NCI-H187 (cell line): ENCODE measurements at places on chromosomes 1 and 21.
A peak's percentile ranks its signal among the peaks of the same experiment; 100 is the strongest.

DNA sequence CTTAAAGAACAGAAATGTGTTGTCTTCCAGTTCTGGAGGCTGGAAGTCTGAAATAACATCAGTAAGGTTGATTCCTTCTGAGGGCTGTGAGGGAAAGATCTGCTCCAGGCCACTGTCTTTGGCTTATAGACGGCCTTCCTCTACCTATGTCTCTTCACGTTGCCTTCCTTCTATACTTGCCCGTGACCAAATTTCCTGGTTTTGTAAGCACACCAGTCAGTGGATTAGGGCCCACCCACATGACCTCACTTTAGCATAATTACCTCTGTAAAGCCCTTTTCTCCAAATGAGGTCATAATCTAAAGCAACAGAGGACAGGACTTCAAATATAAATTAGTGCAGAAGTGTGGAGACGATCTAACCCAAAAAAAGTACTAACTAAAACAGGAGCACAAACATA is 231.6 kb downstream of the NRIP1 start:
- DNase-seq = no peak

- no peak for DNase-seq
Observed at GRCh38 chr1:22471078-22471477, 19.4 kb downstream of the ZBTB40 start.

- DNase-seq = no peak
Observed at GRCh38 chr1:226644541-226645176, 94.4 kb downstream of the ITPKB start.

- no peak for DNase-seq
Observed at GRCh38 chr1:207243442-207244408, 77.8 kb upstream of the CD55 start.

- no peak for DNase-seq
Observed at GRCh38 chr1:61425040-61425439, 299.9 kb downstream of the TM2D1 start.

GRCh38 chr1:28127617-28128257 is 39.3 kb upstream of the EYA3 start:
- no peak for DNase-seq

DNA sequence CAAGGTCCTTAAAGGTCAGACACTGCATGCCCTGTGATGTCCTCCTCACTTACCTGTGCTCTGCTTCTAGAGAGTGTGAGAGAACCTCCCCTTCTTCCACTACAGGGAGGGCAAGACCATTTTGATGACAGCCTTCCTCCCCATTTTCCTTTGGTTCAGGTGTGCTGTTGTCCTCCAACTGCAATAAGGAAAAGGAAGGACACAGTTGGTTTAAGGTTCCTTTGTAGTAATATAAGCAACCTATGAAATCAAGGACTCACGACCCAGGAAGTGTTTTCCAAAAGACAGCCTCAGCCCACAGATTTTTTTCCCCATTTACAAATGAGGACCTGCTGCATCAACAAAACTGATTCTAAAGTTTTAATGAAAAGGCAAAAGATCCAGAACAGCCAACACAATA is 6.6 kb upstream of the CCDC17 start:
- DNase-seq = no peak

- DNase-seq = no peak
Observed at GRCh38 chr1:54156201-54156600, 3.4 kb upstream of the CDCP2 start.

- DNase-seq = peak; percentile 10
Observed at GRCh38 chr21:46153247-46154154, 1.9 kb downstream of the FTCD start.

GRCh38 chr1:219278288-219278687 is 104.6 kb downstream of the LYPLAL1 start:
- no peak for DNase-seq

- DNase-seq = no peak
Observed at GRCh38 chr21:45640001-45640887, 3.3 kb upstream of the PCBP3 start.

- DNase-seq = no peak
Observed at GRCh38 chr1:210650403-210650802, 321.7 kb downstream of the HHAT start.

GRCh38 chr1:21689661-21690372 is 20.7 kb upstream of the RAP1GAP start:
- no peak for DNase-seq

DNA sequence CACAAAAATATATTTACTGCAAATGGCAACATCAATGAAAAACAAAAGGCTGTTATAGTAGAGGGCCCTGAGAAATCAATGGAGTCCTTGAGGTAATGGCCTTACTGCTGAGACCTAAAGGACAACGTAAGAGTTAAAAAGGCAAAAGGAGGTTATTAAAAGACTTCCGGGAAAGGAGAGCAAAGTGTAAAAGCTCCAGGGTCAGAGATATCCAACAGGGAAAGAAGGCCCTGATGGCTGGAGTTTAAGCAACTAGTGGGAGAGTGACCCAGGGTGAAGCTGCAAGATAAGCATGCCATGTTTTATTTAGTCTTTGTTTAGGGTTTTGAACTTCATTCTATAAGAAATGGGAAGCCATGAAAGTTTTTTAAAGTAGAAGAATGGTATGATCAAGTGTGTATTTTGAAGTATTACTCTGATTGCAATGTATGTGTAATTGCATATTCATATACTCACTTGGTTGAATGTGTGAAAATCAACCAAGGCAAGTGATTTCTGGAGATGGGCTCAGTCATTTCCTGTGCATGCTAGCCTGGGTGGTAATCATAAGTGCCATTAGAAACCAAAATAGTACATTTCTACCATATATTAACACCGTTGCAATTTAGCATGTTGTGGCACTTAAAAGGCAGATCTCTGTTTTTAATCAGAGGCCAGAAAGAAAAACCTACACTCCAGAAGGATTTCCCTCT is 5.3 kb upstream of the DPYD start:
- no peak for DNase-seq

DNA sequence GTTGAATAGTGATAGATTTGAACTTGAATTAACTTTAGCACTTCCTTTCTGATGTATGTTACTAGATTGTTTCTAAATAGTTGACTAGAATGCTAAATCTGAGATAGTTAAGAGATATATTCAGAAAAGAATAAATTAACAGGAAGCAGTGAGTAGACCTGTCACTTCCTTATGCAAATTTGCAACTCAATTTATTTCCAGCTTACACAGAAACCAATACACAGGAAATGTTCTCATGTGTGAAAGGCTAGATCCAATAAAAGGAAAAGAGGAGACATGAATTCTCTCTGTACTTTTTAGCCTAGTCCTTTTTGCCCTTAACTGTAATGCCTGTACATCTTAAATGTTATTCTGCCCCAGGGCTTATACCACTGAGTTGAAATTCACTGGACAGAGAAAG is 522.3 kb downstream of the COL11A1 start:
- no peak for DNase-seq

GRCh38 chr1:54364995-54365394 is 41.2 kb downstream of the SSBP3 start:
- no peak for DNase-seq

GRCh38 chr1:221217029-221217428 is 337.8 kb downstream of the HLX start:
- no peak for DNase-seq

- DNase-seq = no peak
Observed at GRCh38 chr21:44720170-44720569, 8.8 kb upstream of the TSPEAR start.

DNA sequence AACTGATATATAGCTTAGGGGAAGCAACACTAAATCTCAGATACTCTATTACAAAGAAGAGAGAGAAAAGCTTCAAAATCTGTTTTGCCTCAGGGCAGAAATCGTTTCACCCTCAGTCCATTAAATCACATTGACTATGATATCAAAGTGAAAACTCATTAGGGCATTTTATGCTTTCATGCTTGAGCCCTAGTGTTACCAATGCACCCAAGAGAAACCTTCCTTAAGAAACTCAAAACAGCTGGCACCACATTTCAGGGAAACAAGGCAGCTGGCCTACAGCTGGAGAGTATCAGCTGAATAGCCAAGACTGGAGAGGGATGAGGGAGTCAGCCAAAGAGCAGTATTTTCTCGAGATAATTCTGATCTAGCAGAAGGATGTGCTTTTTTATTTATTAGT is 14.9 kb downstream of the COLGALT2 start:
- DNase-seq = no peak

- DNase-seq = no peak
Observed at GRCh38 chr21:38343691-38344090, 86.9 kb downstream of the KCNJ15 start.

GRCh38 chr1:193335806-193336428 is 149.5 kb upstream of the B3GALT2 start:
- no peak for DNase-seq

GRCh38 chr1:77385551-77385950 is 103.7 kb downstream of the AK5 start:
- no peak for DNase-seq

DNA sequence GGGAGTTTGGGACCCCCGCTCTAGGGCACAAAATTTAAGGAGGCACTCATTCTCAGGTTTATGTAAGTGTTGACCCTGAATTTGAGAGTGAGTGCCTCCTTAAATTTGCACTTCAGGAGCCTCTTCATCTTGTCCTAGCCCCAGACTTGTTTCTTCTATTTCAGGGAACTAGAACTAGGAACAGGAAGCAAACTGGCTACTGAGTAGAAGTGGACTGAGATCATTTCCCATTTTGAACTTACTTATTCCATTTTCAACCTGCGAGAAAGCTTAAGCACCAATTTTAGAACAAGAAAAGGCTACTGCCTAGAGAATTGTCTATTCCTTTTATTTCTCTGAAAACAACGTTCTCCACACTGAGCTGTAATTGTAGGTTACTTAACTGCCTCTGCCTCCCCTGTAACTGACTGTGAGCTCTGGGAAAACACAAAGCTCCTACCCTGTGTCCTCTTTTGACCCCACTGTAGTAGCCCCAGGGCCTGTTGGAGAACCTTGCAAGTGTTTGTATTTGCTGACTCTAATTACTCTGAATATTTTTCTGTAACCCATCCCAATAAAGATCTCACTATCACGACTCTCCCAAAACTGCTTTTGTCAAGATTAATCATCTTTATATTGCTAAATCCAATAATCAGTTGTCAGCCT is 2.5 kb downstream of the PPT1 start:
- DNase-seq = no peak

GRCh38 chr1:87426463-87427249 is 98.0 kb downstream of the LMO4 start:
- DNase-seq = no peak

DNA sequence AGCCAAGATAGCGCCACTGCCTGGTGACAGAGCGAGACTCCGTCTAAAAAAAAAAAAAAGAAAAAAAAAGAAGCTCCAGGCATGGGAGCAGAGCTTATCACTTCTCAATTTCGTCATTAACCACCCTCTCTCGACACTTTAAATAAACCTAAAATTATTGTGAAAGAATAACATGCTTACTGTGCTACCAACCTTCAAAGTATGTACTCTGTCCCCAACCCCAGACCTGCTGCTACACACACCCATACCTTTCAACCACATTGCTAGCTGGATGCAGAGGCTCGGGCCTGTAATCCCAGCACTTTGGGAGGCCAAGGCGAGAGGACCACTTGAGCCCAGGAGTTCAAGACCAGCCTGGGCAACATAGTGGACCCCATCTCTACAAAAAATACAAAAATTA is 38.7 kb downstream of the GNPAT start:
- DNase-seq = no peak

- no peak for DNase-seq
Observed at GRCh38 chr1:98546319-98546718, 115.2 kb upstream of the SNX7 start.

GRCh38 chr1:95512925-95513324 is 278.9 kb downstream of the RWDD3 start:
- no peak for DNase-seq

GRCh38 chr1:37948841-37949240 is 2.0 kb upstream of the INPP5B start:
- DNase-seq = no peak

GRCh38 chr1:64323054-64323453 is 119.6 kb downstream of the UBE2U start:
- DNase-seq = no peak

DNA sequence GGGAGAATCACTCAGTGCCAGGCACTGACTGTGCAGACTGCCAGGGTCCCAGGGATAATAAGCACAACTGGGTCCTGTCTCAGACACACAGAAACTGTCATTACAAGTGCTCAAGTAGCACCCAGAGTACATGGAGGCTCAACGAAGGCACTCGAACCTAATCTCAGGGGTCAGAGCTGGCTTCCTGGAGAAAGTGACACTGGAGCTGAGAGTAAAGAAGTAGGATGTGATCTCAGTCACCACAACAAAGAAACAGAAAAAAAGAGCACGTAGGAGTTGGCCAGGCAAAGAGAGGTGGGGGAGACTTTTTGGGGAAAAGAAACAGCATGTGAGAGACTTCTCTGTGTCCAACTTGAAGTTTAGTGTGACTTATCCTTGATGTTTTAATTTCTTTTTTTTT is 1.3 kb downstream of the CATSPER4 start:
- no peak for DNase-seq

GRCh38 chr1:150560011-150560438 is 10.8 kb downstream of the ADAMTSL4 start:
- DNase-seq = peak; percentile 24

GRCh38 chr1:37955685-37956084 is 8.8 kb upstream of the INPP5B start:
- DNase-seq = no peak

DNA sequence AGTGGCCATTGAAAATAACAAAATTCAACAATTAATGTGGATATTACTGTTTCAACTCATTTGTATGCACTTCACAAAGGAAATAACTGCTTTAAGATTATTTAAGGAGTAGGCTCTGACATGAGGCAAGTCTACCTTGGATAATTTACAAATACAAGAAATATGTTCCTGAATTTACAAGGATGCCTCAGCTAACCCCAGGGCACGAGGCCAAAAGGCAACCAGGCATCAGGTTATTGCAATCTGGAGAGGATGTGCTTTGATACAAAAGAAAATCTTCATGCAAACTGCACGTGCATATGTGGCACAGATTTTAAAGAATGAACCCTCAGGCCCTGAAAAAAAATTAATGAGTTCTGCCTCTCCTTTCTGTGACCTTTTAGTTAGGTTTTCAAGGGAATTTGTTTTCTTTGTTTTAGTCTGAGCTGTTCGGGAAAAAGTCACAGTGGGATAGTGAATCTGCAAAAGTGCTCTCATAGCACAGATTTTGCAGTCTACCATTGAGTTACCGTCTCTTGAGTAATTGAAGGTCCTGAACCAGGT is 1304.2 kb upstream of the ADGRL4 start:
- DNase-seq = no peak

GRCh38 chr1:110686188-110686587 is 11.4 kb upstream of the KCNA3 start:
- no peak for DNase-seq

GRCh38 chr1:25881266-25881665 is 5.8 kb upstream of the PAQR7 start:
- no peak for DNase-seq

- no peak for DNase-seq
Observed at GRCh38 chr1:230834292-230834691, 34.0 kb downstream of the C1orf198 start.

DNA sequence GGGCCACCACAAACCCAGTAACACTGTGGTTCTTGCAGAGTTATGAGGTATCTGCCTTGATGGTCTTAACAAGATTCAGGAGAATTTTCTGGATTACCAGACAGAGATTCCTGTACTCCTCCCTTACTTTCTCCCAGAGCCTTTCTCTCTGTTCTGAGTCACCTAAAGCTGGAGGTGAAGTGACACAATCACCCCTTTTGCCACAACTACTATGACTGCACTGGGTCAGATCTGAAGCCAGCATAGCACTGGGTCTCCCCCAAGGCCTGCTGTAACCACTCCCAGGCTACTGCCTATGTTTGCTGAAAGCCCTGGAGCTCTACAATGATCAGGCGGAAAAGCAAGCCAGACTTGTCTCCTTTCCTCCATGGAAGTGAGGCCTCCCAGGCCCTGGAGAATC is 156.7 kb upstream of the NEGR1 start:
- no peak for DNase-seq

GRCh38 chr1:33094971-33095604 is 14.1 kb downstream of the AZIN2 start:
- peak; percentile 70 for DNase-seq
